Fibroblast of lung (primary cell): ENCODE measurements at places on chromosomes 1 and 21.

DNA sequence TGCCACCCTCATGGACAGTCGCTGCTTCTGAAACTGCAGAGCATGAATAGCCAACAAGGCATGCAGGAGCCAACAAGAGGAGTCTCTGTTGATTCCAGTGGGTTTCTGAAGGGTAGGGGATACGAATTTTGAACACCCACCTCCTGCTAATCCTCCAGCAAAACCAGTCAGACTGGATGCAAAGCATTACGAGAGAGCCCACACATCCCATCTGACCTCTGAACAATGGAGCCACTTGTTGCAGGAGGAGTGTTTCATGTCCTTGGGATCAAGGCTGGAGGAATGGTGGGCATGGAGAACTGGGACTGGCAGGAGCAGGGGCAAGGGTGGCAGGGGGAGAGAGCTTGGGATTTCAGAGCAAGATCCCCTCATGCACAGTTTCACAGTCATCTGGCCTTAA lies 1.6 kb downstream of the VTCN1 start:
- DNase-seq = no peak

DNA sequence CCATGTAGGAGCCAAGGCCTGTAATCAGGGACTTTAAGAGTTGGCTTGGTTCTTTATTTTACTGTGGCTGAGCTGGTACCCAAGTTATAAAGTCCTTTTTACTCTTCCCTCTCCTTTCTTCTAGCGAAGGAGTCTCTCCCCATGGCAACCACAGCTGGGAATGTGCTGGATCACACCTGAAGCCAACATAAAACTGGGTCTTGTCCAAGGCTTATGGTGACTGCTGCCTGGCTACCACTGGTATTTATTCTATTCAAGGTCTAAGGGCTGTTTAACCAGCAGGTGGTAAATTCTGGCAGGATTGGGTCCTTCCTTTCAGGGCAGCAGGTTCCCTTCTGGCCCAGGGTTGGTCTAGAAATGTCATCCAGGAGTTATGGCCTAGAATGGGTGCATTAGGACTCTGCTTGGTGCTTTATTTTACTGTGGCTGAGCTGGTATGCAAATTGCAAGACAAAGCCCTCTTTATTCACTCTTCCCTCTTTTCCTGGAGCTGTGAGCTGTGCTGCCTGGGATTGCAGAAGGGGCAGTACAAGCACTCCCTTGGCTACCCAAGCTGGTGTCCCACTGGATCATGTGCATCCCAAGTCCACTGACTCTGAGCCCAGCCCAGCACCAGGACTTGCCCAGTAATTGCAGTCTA lies 26.6 kb downstream of the SLC22A15 start:
- DNase-seq = no peak

DNA sequence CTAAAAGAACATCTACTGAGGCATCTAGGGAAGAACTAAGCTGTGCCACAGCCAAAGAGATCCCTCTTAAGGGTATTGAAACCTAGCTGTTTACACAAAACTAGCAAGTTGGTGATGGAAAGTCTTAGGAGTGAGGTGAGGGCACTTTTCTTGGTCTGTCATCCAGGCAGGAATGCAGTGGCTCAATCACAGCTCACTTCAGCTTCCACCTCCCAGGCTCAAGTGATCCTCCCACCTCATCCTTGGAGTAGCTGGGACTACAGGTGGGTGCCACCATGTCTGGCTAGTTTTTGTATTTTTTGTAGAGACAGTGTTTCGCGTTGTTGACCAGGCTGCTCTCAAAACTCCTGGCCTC lies 2.4 kb downstream of the PLEKHO1 start:
- no peak for DNase-seq

DNA sequence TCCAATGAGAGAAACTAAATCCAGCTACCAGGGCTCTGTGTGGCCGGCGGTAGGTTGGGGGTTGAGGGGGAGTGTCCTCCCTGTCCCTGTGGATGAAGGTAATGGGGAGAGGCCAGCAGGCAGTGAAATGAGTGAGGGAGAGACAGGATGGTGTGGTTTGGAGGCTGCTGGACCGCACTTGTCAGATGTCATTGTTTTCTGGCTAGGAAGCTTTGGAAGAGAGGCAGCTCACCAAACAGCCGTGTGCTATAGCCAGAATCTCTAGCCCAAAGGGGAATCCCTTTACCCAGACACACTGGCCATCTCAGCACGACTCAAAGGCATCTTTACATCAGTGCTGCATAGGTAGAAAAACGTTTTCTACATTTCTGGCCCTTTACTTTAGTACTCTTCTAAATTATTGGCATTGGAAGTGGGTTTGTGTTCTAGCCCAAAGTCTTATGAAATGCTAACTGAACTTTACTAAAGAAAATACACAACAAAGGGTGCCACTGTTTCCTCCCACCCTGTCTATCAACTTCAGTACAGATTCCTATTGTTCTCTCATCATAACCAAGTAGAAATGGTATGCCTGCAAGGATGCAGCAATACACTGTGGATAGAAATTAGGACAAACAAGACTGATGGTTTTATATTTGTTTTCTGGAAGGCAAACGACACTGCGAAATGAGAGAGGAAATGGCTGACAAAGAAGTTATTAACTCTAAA lies 95.9 kb upstream of the COA6 start:
- DNase-seq = no peak

DNA sequence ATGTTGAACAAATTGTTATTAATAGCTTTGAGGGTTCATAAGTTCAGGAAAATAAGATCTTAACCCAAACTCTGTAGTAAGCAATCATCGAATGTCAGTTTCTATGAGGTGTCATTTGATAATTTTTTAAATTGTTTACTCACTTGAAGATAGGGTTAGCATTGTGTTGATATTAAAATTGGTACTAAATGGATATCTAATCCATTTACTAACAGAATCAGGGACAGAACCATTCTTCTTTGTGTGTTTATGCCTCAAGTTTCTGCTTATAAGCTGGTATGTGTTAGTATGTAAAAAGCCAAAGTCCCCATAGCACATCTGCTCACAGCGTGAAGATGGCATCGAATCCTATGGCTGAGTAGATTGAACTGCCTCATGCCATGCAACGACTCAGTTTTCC lies 13.4 kb downstream of the DDR2 start:
- DNase-seq = peak; percentile 33

GRCh38 chr21:30714946-30715345 lies 3.6 kb downstream of the KRTAP21-3 start:
- no peak for DNase-seq

DNA sequence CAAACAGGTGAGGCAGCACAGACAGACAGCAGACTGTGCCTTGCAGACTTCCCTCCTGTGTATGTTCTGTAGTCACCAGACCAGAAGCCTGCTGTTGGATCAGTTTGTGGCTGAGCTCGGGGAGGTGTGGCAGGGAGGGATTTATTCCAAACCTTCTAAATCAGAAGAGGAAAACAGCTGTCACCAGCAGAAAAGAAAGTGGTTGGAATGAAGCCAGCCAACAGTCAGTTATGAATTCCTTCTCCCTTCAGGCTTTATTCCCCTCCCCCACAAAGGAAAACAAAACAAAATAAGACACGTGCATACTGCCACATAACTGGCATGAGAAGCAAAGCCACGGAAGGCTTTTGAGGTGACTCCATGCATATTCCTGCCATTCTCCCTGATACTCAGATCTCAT lies 19.0 kb upstream of the PIGV start:
- DNase-seq = peak; percentile 81

- DNase-seq = no peak
These were observed 28.5 kb downstream of the KCND3 start for GRCh38 chr1:111961016-111961415.

DNA sequence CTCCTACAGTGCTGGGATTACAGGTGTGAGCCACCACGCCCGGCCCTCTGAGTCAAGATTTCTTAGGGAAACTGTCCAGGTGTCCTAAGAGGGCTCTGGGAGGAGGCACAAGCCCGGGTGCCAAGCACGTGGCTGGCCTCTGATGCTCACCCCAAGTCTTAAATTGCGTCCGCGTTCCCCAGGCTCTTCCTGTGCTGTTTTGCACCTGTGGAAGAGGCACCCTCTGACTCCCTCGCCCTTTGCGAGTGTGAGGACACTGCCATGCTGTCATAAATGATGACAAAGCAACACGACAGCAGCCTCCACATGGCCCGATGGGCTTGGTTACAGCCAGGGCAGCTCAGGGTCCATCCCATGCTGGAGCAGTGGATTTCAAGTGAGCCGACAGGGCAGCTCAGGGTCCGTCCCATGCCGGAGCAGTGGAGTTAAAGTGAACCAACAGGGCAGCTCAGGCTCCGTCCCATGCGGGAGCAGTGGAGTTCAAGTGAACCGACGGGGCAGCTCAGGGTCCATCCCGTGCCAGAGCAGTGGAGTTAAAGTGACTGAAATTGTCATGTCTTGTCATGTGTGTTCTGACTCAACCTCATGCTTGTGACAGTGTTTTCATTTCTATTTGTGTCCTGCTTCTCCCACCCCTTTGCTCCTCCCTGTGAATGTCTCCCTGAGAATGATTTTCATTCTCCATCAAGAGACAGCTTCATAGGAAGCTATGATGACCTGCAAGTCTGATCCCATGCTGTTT lies 33.9 kb downstream of the PCNT start:
- DNase-seq = no peak

- DNase-seq = no peak
These were observed 40.1 kb upstream of the PLEKHO1 start for GRCh38 chr1:150109586-150109985.

GRCh38 chr1:206915030-206915735 lies 6.6 kb downstream of the FCMR start:
- DNase-seq = no peak

GRCh38 chr1:8870103-8870502 lies 8.4 kb downstream of the ENO1 start:
- no peak for DNase-seq

GRCh38 chr1:18879791-18880309 lies 20.4 kb upstream of the TAS1R2 start:
- no peak for DNase-seq

DNA sequence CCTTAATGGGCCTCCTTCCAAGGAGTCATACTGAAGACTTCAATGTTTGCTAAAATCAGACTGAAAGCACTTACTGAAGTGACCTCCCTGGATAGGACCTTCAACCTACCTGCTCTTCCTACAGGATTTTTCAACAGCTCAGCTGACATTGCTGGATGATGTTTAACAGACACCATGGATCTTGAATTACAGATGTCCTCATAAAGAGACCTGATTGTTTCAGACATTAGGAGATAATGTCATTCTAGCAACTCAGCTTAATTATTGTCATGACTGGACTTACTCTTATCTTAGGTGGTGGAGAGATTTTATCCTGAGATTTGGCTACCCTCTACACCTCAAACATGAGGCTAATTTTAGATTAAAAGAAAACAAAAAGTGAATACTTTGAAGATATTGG lies 73.9 kb upstream of the SDC3 start:
- DNase-seq = no peak

DNA sequence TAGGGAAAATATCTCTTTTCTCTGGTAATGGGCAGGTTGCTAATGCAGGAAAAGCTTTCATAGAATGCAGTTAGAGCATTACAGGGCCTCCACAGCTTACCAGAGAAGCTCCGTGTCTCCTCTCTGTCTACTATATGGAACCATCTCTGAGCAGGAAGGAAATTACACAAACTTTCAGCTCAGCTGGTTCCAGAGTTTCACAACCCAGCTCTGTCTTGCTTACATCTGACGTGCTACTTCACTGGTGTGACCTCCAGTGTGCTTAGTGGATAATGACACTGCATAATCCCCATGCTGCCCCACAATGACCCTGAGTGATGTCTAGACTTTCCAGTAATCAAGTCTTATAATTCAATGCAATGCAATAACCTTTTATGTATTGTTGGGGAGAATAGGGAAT lies 4.3 kb upstream of the FGGY start:
- no peak for DNase-seq

- DNase-seq = no peak
These were observed 26.8 kb downstream of the LAMC2 start for GRCh38 chr1:183212870-183213269.

- DNase-seq = no peak
These were observed 885.7 kb downstream of the PLA2G4A start for GRCh38 chr1:187714470-187714869.

- no peak for DNase-seq
These were observed 134.5 kb downstream of the LRIG2 start for GRCh38 chr1:113207457-113207856.

GRCh38 chr1:89503690-89504089 lies 20.9 kb upstream of the LRRC8B start:
- no peak for DNase-seq

GRCh38 chr1:33036051-33036525 lies 595 bp downstream of the AK2 start:
- no peak for DNase-seq

GRCh38 chr1:12617901-12618660 lies at the start of gene DHRS3:
Gene DHRS3, minus strand, starts transcription at chr1:12618210. Its CDS starts 862 bp downstream, at chr1:12617348.
- DNase-seq = peak; percentile 86

DNA sequence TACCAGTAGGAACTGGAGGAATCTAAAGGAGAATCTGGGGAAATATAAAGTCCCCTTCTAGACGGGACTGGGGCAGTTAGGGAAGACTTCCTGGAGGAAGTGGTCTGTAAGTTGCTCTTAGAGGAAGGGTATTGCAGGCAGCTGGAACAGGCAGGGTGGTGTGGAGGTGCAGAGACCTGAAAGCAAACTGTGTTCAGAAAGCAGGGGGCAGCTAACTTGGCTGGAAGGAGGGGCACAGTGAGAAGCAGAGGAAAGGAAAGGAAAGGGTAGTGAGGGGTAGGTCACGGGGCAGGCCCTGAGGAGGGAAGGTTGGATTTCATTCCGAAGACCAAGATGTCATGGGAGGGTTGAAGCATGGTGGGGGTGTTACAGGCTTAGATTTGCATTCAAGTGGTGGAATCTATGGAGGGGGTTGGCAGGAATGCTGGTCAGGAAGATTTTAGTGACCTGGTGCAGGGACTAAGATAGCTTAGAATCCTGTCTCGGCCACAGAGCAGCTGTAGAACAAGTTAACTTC lies 240.7 kb downstream of the FOXD2 start:
- DNase-seq = no peak

- no peak for DNase-seq
These were observed 81.7 kb downstream of the MAN1C1 start for GRCh38 chr1:25698252-25698651.

DNA sequence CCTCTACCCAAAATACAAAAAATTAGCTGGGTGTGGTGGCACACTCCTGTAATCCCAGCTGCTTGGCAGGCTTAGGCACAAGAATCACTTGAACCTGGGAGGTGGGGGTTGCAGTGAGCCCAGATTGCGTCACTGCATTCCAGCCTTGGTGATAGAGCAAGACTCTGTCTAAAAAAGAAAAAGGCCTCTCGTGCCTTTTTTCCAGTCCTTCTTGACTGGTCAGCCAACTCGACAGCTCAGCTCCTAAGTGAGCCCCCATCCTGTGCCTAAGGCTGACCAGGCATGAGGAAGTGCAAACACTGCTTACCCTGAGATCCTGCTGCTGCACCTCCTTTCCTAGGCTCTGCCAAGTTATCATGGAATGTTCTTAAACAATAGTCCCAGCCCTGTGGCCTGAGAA lies 10.1 kb upstream of the PROK1 start:
- peak; percentile 28 for DNase-seq
